ENCODE measurements at places on chromosomes 16 and 17.

DNA sequence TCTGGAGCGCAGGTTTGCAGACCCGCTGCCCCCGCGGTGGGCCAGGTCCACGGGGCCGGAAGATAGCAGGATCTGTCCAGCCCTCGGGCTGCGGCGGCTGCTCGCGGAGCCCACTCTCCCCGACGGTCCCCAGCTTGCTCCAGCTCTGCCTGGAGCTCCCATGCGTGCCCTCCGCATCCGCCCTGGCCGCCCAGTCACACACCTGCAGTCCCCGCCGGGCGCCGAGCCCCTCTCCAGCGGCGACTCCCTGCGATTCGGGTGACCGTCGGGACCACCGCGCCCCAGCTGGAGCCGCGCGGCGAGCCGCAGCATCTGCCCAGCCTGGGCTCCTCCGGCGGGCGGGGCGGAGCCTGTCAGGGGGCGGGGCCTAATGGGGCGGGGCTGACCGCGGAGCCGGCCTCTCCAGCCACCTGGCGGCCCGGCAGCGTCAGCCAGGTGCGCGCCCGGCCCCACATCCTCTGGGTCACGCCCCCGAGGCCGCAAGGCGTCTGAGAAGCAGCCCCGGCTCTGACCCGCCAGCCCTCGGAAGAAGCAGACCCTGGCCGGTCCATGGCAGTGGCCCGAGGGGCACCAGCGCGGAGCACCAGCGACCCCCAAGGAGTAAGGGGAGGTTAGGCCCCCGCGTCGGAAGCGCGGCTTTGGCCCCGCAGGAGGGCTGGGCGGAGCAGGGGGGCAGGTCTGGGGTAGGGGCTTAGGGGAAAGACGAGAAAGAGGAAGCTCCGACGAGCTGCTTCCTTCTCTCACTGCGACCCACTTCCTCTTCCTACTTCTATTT lies at the start of gene PIK3R5:
Gene PIK3R5 (minus strand): TSS at position 314 of the 775 bp plus-strand sequence. CDS start 54,213 bp downstream, outside the sequence.
- no peak for DNase-seq

DNA sequence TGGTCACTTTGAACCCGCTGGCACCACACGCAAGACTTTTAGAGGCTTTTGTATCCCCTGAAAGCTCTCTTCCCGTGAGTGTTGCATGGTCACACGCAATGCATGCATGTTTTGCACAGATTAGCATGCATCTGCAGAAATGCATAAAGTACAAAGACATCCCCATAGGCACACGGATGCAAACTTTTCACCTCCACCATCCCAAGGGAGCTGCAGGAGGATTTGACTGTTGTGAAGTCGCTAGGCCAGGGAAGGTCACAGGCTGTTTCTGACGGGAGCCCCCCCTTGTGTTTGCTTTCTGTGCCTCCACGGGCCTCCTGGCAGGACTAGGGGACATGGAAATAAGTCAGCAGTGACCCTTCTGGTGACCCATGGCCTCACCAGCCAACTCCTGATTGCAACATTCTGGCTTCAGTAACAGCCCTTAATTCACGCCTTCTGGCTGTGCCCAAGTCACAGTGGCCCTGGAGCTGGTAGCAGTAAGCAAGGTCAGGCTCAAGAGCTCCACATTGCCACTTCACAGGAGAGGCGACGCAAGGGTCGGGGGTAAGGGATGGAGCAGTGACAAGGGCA lies 45.1 kb downstream of the SOX9 start:
- no peak for DNase-seq

DNA sequence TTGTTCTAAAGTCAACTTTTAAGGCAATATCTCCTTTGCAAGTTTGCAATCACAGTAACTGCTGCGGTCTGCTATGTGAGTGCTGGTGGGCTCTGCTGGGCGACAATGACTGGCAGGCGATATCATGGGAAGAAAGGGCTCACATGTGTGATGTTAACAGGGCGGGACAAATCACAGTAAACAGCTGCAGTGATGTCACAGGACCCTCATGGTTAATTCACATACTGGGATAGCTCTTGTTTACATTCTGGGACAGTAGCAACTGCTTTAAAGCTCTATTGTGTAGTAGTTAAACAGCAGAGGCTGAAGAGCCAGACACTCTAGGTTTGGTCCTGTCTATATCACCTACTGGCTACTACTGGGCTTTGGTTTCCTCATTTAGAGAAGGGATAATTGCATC lies 257.2 kb upstream of the ASIC2 start:
- DNase-seq: no peak

DNA sequence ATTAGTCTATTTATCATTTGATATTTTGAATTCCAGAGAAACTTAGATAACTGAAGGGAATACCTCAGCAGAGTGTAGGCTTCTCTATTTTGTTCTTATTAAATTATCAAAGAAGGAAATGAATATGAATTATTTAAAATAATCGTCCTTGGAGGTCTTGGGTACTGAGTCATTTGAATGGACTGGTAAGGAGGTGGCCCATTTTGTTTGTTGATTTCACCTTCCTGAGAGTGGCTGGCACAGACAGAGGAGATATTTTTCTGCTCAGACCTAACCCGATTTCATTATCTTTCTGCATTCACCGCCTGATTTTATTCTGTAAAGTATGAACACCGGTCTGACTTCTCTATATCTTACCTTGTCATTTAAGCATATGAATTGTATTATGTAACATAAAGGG lies 88.0 kb downstream of the USP22 start:
- no peak for DNase-seq

DNA sequence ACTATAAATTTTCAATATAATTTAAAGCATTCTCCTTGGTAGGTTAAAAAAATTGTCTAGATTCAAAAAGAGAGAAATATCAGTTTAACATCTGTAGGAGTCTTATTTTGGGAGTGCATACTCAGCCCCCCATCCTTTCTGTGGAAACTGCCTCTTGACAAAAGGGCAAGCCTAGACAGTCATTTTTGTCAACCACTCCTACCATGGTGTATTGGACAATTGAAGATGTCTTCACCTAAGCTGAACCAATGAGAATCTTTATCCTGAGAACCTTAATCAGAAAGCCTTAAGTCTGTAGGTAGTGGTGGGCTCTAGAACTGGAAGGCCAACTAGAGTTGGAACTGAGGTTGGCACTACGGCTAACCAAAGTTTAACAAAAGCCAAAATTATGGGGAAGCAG lies 65.7 kb upstream of the MED13 start:
- DNase-seq: no peak

DNA sequence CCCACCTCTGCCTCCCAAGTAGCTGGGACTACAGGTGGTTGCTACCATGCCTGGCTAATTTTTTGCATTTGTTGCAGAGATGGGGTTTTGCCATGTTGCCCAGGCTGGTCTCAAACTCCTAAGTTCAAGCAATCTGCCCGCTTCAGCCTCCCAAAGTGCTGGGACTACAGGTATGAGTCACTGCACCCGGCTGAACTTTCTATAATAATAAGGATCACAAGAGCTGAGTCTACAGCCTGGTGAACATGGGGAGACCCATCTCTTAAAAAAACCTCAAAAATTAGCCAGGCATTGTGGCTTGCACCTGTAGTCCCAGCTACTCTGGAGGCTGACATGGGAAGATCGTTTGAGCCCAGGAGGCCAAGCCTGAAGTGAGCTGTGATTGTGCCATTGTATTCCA lies 53.5 kb downstream of the WDR59 start:
- DNase-seq: no peak

All from NCI-H1105 treated with DMSO at 0.1 percent for 48 hours (cell line).